ENCODE measurements at places on chromosomes 3 and 15.
A peak's percentile ranks its signal among the peaks of the same experiment; 100 is the strongest.

DNA sequence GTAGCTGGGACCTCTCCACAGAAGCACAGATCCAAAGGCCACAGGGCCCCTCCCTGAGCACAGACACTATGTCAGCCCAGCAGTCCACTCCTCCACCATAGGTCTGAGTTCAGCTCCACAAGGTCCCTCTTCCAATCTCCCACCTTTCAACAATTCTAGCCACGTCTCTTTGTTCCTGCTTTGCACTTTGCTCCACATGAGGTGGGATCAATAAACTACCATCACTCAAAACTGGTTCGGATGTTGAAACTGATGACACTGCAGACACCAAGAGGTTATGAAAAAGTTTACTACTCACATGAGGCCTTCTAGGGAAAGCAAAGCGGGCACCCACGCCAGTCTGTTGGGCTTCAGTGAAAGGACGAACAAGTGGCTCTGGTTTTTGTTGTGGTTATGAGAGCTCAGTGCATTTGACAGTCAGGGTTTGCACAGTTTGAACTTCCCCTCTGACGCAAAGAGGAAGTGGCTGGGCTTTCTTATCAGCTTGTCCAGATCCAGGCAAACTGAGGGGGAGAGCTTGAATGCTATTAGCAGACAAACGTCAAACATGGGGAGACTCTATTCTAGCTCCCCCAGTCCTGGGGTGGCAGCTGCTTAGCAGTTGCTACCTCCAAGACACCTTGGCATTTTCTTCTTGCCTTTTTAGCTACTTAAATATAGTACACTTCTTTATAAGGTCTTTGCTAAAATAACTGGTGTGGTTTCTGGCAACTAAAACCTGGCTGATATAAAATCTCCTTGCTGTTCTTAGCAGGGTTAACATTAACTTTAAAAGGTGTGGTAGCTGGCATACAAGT lies 37.8 kb downstream of the ZNF445 start:
- DNase-seq: no peak

DNA sequence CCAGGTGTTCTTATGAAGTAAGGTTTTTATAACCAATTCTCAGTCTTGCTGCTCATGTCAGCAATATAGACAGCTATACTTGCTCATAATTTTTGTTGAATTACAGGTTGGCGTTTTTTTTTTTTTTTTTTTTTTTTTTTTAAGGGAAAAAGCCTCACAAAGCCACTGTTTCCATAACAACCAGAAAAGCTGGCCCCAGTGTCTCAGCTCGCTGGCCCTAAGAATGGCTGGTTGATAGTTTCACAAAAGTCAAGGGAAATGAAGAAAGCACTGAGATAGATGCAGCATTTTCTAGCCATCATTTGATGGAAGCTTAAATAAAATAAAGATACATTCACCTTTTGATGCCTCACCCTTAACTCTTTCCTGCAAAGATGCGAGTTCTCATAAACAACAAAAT lies 121.9 kb downstream of the C3orf70 start:
- no peak for DNase-seq

- no peak for DNase-seq
Measured at GRCh38 chr15:95449230-95449628, 881.3 kb upstream of the NR2F2 start.

GRCh38 chr3:29468187-29468586 lies 187.3 kb downstream of the RBMS3 start:
- DNase-seq: no peak

GRCh38 chr15:101320501-101321052 lies 25.5 kb upstream of the SNRPA1 start:
- DNase-seq: peak; percentile 1

DNA sequence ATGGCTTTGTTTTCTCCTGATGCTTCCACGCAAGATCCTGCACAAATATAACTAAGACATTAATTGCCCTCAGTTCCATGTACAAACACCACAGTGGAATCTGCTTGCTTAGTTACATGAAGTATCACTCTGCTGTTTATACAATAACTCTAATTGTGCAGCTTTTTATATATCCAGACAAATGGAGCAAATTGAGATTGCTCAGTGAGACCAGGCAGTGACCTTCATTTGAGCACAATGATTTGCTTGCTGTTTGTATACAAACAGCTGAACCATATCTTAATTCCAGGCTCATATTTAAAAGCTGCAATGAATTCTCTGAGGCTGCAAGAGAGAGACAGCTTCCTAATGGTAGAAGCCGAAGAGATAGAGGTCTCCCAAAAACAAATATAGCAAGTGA lies 243.7 kb downstream of the CADPS start:
- no peak for DNase-seq

DNA sequence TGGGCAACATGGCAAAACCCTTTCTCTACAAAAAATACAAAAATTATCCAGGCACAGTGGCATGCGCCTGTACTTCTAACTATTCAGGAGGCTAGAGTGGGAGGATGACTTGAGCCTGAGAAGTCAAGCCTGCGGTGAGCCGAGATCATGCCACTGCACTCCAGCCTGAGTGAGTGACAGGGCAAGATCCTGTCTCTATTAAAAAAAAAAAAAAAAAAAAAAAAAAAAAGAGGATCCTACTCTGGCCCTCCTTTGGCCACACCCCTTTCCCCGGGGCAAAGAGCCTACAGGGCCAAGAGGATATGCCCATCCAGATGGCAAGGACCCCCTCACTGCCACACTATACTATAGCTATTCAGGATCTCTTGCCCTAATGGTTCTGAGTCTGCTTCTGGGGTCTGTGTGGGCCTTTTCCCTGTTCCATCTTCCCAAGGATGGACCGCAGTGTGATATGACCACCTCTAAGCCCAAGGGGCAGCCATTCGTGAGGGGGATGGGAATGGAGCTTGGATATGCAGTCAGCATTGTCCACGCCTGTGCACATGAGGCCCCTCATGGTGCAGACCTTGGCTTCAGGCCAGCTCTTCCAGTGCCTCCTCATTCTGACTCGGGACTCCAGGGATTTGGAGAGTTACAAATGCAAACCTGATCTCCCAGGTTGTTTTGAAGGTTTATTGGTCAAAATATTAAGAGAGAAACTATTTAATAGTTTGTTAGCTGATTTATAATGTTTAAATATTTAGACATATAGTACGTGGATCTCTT lies 7.3 kb downstream of the TYRO3 start:
- DNase-seq: no peak

- no peak for DNase-seq
Measured at GRCh38 chr3:13515786-13516759, 32.9 kb upstream of the FBLN2 start.

- DNase-seq: no peak
Measured at GRCh38 chr3:42868841-42869240, 6.8 kb downstream of the CYP8B1 start.

GRCh38 chr15:88074386-88074785 lies 182.2 kb downstream of the NTRK3 start:
- no peak for DNase-seq

DNA sequence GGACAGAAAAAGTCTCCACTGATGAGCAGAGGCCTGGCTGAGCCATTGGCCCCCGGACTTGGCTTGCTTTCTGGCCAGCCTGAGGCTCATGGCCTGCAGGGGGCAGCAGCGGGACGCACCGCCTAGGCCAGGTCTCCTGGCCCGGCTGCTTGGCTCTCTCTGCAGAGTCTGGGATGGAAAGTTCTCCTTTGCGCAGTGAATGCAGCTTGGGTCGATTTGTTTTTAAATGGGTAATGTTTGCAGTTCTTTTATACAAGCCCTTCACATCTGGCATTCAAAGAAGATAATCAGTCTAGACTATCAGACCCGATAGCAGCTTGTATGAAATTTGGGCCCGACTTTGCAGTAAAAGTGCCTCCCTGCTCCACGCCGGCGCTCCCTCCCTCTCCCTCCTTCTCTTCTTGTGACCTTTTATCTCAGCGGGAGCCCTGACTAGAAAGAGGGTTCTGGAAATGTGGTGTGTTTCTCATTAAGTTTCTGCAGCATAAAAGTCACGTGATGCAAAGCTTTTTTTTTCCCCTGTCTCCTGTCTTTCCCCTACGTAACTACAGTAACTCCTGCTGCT lies 59.9 kb downstream of the ZNF621 start:
- no peak for DNase-seq

DNA sequence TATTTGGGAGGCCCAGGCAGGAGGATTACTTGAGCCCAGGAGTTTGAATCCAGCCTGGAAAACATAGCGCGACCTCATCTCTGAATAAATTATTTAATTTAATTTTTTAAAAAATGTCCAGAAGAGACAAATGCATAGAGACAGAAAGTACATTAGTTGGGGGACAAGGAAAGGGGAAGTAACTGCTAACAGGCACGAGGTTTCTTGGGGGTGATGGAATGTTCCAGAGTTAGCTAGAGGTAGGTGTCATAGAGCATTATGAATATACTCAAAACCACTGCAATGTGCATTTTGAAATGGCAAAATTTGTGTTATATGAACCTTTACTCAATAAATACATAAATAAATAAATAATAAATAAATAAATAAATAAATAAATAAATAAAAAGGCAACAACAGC lies 31.7 kb upstream of the CYP11A1 start:
- no peak for DNase-seq

- no peak for DNase-seq
Measured at GRCh38 chr15:53068636-53069035, 278.5 kb upstream of the ONECUT1 start.

DNA sequence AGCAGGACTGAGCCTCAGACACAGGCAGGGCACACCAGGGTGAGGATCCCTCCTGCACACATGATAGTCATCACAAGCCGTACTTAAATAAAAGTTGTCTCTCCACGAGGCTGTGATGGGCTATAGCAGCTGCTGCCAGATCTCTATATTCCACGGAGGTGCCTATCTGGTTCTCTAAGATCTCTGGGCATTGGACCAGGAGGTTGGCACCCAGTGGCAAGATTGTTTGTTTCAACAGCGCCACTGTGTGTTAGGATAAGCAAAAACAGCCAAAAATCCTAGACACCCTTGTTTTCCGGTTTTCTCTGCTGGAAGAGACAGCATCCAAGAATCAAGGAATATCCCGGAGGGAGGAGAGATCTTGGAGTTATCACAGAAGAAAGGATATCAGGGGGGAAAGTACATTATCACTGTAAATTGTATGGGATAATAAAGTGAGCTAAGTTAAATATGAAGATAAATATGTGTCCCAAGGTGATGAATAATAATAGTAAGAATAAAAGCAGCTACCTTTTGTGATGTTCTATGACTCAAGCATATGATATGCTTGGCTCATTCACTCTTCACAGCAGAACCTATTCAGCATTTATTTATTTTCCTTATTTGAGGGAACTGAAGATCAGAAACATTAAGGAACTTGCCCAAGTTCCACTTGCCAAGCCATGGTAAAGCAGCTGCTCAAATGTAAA lies 90.6 kb upstream of the AKAP13 start:
- DNase-seq: no peak

- no peak for DNase-seq
Measured at GRCh38 chr15:94269954-94270353, 38.6 kb downstream of the MCTP2 start.

- DNase-seq: no peak
Measured at GRCh38 chr15:91916051-91916450, 62.5 kb downstream of the SLCO3A1 start.

- DNase-seq: no peak
Measured at GRCh38 chr3:133938770-133939462, 43.2 kb upstream of the RAB6B start.

DNA sequence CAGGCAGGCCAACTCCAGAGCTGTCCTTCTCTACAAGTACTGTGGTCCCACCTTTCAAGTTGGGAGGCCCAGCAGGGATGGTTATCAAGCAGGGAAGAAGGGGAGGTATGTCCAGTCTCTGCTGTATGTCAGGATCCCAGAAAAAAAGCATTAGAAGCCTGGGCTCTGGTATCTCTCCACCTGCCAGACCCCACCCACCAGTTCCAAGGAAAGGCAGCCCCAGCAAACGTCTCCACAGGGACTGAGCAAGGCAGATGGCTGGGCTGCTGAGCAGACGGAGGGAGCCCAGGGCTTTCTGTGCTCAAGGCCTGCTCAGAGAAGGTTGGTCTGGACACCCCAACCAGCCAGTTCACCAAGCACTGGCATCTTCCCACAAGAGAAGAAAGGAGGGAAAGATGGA lies 287.8 kb downstream of the XXYLT1 start:
- DNase-seq: no peak

DNA sequence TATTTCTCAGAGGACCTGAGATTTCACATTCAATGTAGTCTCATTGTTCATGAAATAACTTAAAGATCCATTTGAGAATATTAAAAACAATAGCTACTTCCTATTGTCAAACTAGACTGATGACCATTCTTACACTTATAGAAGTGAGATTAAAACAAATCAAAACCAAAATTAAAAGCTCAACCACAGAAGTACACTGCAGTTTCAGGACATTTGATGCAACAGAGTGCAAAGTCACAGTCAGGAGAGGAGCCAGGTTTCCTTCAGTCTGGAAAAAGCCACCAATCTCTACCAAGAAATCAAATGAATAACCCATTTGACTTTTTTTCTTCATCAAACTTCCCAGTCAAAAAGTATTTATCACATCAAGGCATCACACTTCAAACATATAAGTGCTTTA lies 5.5 kb downstream of the CCPG1 start:
- no peak for DNase-seq

DNA sequence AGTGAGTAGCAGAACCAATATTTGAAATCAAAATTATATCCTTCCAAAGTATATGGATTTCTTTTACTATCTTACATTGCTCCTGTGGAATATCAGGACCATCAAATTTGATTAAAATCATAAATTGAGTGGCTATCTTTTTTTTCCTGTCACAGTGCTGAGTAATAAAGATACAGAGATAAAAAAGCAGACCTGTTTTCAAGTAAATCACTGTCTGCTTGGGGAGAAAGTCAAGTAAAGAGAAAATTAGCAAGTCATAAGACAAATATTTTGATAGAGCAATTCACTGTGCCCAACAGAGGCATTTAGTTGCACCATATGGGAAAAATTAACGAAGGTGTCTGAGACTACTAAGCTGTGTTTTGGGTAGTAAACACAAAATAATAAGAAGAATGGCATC lies 933.7 kb downstream of the NTRK3 start:
- no peak for DNase-seq

GRCh38 chr3:183266454-183266853 lies 13.4 kb downstream of the B3GNT5 start:
- no peak for DNase-seq

- DNase-seq: no peak
Measured at GRCh38 chr3:194617827-194618226, 15.4 kb downstream of the TMEM44 start.

GRCh38 chr3:42066516-42067181 lies 24.5 kb upstream of the TRAK1 start:
- DNase-seq: peak; percentile 73

DNA sequence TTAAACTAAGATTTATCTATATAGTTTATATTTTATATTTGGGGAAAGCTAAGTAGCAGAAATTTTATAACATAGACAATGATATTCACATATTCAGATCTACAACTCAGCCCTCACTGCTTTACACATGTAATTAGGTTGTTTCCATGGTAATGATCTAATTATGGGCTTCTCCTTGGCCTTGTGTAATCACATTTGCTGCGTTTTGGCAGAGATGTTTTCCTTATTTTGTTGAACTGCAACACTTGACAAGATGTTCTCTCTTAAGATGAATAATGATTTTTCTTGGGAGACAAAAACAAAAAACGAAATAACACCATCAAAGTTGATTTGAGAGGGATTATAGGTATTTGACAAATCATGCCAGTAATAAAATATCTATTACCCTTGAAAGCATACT lies 635.6 kb upstream of the TBL1XR1 start:
- DNase-seq: no peak

- DNase-seq: no peak
Measured at GRCh38 chr15:34437687-34438086, at the start of gene GOLGA8A. TSS of gene GOLGA8A (minus strand) at chr15:34437808. CDS start at chr15:34389691, 48,117 bp downstream.

Data from DMS153 (cell line).